Occipital lobe (tissue), 3 donors: ENCODE measurements at places on chromosomes 3 and 15. TPM values are rescaled to one million over a fixed set of nuclear protein-coding genes. Genes with fewer than 3 reads are reported as not detected.

Gene DNASE1L3
- total RNA-seq = 0.94 TPM

Gene PLA2G4F
- not detected for total RNA-seq

Gene CTDSPL2
- total RNA-seq = 138 TPM

Gene ABCC5
- 55.4 TPM for total RNA-seq

Gene CLSTN2
- total RNA-seq = 10.3 TPM

Gene ITIH1
- total RNA-seq = 0.94 TPM

Gene TMEM207
- total RNA-seq = not detected

Gene GOLGA6C
- not detected for total RNA-seq
